ENCODE measurements at places on chromosomes 16 and 17. TPM values are rescaled to one million over a fixed set of nuclear protein-coding genes. Genes with fewer than 3 reads are reported as not detected.
A peak's percentile ranks its signal among the peaks of the same experiment; 100 is the strongest.

GRCh38 chr17:2420176-2420575 lies 19.3 kb upstream of the MNT start:
- DNase-seq = no peak

Gene SYCE1L
- total RNA-seq = 1.3 TPM

Gene ZFP3
- total RNA-seq = 4.2 TPM

Gene KIF2B
- total RNA-seq = not detected

Gene HAS3
- 0.77 TPM for total RNA-seq

DNA sequence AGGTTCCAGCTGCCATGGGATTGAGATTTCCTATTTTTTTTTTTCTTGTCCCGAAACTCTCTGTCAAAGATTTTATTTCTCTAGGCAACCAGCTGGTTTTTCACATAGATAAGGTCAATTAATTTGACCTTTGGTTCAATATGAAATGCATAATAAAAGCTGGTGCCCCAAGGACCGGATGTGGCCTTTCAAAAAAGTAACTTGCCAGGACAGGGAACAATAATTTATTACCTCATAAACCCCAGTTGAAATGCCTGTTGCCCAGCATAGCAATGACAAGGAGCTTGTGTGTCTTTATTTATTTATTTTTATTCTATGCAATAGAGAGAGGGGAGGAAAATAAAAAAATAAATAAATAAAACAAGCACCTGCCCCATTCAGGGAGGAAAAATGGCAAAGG lies 472.7 kb downstream of the KCNJ2 start:
- no peak for DNase-seq

Gene KRT32
- total RNA-seq = not detected

GRCh38 chr17:75875182-75875939 lies 3.0 kb downstream of the TRIM47 start:
- no peak for DNase-seq

Gene EXOC3L1
- total RNA-seq = 4.1 TPM

GRCh38 chr16:19135896-19136438 lies 22.2 kb downstream of the ITPRIPL2 start:
- DNase-seq = no peak

GRCh38 chr16:71609066-71609465 lies 16.9 kb upstream of the MARVELD3 start:
- no peak for DNase-seq

Gene ZNF598
- 50.5 TPM for total RNA-seq

DNA sequence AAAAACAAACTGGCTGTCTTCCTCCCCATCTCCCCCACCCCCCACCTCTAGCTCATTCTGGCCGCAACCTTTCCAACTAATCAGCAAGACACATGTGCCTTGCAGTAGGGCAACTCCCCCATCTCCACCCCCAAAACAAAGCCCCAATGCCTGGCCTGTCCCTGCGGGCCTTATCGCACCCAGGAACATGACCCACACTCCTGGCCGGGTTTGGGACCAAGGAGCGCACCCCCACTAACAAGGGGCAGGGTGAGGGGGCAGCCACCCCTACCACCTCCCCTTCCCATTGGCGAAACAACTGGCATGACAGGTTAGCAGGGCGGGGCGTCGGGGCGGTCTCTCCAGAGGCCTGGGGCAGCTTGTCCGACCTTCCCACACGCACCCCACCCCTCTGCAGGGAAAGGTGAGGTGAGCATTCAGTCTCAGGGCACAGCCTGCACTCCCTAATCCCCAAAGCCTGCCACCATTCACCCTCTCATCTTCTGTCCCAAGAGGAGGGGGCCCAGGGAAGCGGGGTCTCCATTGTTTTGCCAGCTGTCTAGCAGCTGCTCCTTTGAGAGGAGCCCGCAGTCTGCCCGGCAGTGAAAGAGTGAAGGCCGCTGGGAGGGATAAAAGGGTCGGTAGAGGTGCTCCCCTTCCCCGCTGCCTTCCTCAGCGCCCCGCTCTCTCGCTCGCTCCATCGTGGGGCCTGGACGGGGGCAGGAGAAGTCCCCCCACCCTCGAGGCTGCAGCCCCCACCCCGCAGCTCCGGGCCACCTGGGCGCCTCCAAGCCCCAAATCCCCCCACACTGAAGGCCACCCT lies 765 bp downstream of the MYO18A start:
- DNase-seq = no peak

Gene ARHGAP44
- total RNA-seq = 4.1 TPM

GRCh38 chr17:72711521-72712310 lies 380.8 kb downstream of the SLC39A11 start:
- no peak for DNase-seq

DNA sequence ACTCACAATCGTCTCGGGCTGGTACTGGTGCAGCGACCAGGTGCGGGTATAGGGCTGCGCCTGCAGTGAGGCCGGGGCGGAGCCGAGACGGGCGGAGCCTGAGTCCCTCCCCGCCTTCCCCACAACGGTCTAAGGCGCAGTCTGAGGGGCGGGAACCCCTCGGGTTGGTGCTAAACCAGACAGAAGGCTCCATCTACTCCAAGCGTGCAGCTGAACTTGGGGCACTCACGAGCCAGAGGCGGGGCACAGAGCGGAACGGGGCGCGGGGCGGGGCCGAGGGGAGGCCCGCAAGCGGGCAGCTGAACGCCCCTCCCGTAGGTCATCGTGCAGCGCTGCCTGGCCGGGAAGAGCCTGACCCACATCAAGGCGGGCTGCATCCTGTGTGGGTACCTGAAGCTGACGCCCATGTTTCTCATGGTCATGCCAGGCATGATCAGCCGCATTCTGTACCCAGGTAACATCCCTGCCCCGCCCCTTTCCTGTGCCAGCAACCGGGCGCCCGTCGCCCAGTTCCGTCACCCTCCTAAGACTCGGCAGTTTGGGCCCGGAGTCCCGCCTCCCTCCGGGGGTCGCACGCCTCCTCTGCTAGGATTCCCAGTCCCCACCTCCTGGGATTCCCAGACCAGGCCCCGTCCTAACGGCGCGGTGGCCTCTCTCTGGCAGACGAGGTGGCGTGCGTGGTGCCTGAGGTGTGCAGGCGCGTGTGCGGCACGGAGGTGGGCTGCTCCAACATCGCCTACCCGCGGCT lies 5.0 kb downstream of the SLC5A2 start:
- no peak for DNase-seq

- no peak for DNase-seq
These were observed 3.8 kb downstream of the FHOD1 start for GRCh38 chr16:67243481-67243880.

- no peak for DNase-seq
These were observed 30.8 kb upstream of the SPACA3 start for GRCh38 chr17:32960815-32961214.

DNA sequence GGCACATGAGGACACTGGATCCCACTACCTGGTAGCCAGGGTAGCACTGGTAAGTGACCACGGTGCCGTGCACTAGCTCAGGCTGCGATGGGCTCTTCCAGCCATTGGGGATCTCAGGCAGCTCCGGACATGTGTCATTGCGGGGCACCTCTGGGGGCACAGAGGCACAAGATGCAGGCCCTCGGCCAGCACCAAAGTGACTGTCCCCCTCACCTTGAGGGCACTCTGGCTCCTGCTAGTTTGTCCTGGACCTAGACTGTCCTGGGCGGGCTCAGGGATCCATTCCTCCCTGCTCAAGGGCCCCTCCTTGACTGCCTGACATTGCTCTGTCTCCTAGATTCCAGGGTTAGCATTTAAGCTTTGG lies 6.7 kb upstream of the PHF12 start:
- DNase-seq = peak; percentile 80

GRCh38 chr17:43808076-43808475 lies 24.9 kb downstream of the MPP3 start:
- DNase-seq = no peak

- no peak for DNase-seq
These were observed 610.7 kb downstream of the KCNJ2 start for GRCh38 chr17:70780031-70780430.

DNA sequence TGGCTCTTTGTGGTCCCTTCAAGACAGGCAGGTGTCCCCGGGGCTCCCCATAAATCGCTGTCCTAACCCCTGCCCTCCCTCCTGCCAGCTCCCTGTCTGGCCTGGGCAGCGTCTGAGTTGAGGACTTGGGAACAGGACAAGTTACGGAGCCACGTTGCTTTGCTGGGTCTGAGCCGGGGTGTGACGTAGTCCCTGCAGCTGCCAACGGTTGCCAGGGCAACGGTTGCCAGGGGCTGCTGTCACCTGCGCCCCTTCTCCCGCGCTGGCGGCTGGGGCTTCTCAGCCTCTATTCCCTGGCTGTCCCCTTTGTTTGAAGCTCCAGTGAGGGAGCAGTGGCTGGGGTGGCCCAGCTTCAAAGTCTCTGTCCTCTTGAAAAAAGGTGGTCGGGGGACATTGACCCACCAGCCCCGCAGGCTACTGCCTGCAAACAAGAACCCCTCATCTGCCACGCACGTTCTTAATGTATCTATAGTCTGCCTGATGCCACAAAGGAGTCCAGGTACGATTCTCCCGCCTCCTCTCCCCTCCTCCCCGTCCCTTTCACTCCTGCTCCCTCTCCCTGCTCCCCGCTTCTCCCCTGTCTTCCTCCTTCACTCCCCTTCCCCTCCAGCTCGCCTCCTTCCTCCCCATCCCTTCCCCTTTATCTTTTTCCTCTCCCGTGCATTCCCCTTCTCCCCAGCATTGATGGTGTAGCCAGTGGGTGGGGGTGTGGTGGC lies 10.9 kb downstream of the ADGRG1 start:
- no peak for DNase-seq

- DNase-seq = no peak
These were observed 8.9 kb upstream of the ULK2 start for GRCh38 chr17:19876529-19877161.

DNA sequence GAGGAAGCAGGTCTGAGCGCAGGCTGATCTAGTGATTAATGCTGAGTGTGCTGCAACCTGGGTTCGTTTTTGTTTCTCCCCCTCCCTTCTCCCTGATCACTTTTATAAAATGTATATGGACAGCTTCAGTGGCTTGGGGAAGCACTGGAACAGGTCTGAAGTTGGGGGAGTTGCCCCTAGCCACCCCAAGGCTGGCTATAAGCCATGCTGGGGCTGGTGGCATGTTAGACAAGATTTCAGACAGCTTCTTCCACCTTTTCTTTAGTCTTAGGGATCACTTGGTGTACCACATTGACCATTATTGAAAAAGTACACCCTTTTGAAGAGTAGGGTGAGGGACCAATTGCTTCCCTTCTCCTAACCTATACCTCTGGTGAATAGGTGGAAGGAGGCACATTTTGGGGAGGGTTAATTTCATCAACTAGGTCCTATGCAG lies 3.8 kb upstream of the VAC14 start:
- DNase-seq = peak; percentile 41

DNA sequence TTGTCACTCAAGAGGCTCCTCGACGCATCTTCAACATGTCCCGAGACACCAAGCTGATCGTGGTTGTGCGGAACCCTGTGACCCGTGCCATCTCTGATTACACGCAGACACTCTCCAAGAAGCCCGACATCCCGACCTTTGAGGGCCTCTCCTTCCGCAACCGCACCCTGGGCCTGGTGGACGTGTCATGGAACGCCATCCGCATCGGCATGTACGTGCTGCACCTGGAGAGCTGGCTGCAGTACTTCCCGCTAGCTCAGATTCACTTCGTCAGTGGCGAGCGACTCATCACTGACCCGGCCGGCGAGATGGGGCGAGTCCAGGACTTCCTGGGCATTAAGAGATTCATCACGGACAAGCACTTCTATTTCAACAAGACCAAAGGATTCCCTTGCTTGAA lies 101.0 kb downstream of the HS3ST2 start:
- DNase-seq = no peak

DNA sequence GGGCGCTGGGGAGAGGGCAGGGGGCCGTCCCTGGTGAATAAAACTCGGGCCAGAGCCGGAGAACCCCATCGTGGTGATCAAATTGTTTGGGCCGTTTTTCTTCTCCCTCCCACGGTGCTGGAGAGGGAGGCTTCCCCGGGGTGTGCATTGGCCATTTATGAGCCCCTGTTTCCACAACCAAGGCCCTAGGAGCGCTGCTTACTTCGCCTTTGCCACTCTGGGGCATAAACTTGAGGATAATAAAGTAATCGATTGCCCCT lies 544 bp downstream of the CCP110 start:
- DNase-seq = no peak

DNA sequence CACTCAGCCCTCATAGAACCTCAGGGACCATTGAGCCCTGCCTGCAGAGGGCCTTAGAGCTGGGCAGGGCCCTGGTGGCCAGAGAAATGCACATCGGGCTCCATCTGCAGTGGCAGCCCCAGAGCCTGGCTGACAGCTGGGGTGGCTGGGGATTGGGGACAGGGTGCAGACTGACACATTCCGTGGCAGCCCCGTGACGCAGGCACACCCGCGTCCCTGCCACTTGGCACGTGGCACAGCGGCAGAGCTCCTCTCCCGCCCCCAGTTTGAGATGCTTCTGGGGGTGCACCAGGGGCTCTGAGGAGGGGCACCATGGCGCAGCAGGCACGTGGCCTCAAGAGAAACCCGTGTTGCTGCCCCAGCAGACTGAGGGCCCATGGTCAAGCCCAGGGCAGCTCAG lies 2.2 kb downstream of the FBXL16 start:
- DNase-seq = no peak

DNA sequence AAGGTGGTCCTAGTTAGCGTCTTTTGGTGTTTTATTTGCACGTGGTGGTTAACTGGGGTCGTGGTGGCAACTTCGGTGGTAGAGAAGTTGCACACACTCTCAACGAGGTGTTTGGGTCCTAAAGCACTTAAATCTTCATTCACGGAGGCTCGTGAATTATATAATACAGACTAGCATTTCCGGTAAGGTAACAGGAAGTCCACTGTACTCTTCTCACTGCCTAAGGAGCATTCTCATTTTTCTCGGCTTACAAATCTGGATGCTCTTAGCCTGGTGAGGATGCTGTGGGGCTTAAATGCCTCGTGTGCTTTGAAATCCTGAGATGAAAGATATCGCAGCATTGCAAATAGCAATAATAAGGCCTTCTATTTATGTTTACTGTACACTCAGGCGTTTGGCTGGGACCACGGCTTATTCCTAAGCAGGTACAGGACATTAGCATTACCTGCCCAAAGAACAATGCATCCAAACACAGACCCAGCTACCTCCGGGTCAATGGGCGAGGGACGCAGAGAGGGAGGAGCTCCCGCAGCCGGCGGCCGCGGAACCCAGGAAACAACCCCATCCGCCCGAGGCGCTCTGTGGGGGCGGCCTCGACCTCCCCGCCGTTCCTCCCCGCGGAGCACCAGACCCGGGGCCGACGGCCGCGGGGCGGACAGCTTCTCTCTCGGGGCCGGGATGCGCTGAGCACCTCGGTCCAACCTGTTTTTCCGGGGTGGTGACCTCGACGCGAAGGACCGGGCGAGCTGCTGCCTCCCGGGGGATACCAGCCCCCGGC lies 856 bp downstream of the DNAJA2 start:
- DNase-seq = no peak
